ENCODE measurements at places on chromosomes 2 and 18.

GRCh38 chr18:13442451-13442850 is 223.9 kb downstream of the LDLRAD4 start:
- no peak for DNase-seq

GRCh38 chr2:146986161-146986560 is 858.7 kb upstream of the ACVR2A start:
- no peak for DNase-seq

DNA sequence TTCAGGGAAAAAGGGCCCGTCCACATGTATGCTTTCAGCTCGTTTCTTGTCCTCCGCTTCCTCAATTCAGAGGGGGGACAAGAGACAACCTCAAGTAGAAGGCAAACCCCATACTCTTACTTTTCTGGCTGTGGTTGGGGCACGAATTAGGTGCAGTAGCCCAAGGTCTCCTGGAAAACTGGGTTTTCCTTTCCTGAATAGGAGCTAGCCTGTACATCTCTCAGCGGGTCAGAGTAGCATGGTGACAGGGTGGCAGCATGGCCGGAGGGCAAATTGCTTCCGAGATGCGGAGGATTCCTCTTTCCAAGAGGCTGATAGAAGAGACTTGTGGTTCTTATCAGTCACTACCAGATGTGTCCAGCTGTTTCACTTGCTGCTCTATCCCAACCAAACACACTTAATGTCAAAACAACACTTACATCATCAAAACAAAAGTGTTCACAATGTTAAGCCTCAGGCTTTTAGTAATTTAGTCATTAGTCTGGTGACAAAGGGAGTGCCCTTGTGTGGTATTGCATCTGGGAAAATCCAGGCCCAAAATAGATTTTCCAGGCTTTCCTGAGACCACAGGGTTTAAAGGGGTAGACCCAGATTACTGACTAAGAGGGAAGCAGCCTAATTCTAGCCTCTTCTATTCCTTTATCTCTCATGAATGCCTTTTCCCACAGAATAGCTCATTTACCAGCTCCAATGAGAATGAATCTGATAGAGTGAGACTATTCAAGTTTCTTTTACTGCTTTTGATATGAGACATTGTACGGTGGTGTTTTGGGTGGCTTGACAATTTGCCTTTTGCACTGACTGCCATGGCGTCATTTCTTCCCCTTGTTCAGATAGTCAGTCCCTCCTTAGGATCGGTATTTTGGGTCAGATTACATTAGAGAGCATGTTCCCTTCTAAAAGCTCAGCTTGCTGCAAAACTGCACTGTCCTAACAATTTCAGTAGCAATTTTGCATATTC is 162.0 kb downstream of the LTBP1 start:
- no peak for DNase-seq

DNA sequence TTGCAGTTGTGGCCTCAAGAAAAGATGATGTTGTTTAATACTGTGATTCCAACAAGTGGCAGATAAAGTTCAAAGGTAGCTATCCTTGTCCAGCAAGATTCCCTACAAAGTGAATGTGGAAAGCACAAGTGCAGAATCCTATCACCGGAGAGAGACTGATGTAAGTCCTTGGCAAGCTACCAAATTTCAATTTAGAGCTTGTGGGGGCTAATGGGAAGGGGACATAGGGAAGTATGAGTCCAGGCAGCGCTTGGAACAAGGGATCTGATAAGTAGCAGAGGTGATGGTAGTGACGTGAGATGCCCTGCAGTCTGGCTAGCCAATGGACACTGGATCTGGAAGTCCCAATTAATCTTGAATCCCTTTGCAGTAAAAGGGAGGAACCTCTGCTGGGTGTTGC is 165.2 kb upstream of the DTNA start:
- no peak for DNase-seq

DNA sequence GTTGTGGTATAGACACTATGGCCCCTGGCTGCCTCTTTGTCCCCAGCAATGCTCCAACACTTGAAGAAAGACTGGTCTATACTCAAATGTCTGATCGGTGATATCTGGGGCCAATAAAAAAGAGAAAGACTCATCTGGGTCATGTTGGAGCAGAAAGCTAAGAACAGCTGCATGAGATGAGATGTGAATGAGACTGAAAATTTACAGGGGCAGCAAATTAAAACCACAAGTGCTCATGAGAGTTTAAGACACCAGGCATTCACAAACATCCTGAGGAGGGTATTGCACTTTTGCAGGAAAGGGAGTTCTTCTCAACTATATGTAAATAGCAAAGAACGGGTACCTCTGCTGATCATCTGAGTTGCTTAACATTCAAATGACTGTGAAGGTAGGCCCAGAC is 36.3 kb downstream of the MAIP1 start:
- no peak for DNase-seq

DNA sequence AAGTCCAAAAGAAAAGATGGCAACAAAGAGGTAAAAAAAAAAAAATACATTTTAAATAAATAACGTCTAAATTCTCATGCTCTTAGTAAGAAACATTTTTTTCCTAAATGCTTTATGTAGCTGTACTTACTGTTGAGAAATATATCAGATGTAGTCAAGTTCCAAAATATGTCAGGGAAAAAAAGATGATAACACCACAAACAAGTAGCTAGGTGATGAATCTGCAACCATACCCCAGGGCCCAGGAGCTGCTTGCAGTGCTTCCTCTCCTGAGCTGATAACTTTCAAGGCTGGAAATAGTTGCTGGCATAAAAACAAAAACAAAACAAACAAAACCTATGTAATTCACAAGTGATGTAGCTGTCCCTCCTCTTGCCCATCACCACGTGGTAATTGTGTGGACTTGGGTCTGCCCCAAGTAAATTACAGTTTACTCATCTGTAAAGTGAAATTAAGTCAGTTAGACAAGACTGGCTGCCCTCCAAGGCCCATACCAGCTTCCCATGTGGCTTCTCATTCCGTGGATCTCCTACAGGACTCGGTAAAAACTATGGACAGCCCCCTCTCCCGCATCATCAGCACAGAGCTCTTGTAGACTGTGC is 82.6 kb downstream of the SP100 start:
- no peak for DNase-seq

GRCh38 chr2:54053830-54054229 is 61.6 kb upstream of the ACYP2 start:
- no peak for DNase-seq

- DNase-seq, result no peak
Observed at GRCh38 chr2:128726236-128726635, 407.6 kb upstream of the HS6ST1 start.

DNA sequence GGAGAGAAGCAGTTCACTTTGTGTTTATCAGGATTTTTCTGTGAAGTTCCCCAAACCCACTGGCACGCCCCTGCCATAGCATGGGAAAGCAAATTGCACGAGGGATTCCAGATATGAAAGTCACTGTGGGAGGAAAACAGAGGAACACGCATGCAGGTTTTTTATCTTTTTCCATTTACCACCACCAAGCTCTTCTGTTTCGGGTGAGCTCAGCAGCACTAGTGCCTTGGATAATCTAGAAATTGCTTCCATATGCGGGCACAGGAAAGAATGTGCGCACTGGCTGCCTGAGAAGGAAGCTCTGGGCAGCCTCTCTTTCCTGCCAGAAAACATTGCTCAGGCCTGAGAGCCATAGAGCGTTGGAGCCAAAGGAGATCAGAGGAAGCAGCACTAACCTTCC is 65.9 kb upstream of the WIPF1 start:
- no peak for DNase-seq

DNA sequence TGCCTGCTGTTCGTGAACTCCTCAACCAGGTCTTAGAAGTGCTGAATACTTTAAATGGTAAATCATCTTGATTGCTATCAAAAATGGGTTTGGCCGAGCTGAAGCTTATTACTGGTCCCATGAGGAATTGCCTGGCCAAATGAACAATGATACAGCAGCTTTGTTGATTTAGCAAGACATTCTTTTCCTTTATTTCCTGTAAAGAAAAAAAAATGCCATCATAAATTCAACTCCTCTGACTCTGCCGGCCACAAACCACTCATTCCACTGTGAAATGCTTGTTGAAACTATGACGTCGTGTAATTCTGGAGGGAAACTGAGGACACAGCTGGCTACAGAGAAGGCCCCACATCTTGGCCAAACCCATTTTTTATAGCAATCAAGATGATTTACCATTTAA is 74.2 kb upstream of the ID2 start:
- DNase-seq, result no peak

GRCh38 chr2:56465491-56465890 is 281.7 kb downstream of the CCDC85A start:
- DNase-seq, result no peak

DNA sequence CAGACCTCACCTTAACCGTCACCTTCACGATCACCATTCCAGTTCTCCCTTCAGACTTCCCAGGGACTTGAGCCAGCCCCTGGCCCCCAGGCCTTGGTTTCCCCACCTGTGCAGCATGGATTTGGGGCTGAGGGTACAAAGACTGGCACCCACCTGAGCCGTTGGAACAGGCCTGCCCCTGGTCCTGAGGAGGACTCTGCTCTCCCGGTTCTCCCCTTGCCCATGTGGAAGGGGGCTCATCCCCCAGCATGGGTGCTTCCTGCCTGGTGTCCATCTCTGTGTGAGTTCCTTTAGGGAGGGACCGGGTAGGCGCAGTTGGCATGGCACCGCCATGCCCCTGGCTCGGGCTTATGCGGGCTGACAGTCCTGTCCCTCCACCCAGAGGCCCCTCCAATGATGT is 10.9 kb upstream of the GPR35 start:
- DNase-seq, result peak; percentile 2

DNA sequence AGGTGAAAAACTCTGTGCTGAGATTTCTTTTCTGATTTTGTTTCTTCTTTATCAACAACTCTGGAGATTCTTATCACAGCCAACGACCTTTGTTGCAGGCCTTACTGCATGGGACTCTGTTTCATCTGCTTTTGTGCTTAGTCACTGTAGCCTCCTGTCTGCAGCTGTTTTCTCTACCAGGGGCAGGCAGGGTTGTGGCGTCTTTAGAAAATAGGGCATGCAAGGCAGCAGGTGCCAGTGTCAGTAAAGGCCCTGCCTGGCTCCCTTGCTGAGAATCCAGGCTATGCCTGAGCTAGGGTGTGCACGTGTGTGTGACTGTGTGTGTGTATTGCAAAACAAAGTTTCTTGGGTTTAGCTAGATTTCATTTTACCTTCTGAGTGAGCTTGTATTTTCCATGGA is 14.6 kb upstream of the SLC9A2 start:
- DNase-seq, result no peak

DNA sequence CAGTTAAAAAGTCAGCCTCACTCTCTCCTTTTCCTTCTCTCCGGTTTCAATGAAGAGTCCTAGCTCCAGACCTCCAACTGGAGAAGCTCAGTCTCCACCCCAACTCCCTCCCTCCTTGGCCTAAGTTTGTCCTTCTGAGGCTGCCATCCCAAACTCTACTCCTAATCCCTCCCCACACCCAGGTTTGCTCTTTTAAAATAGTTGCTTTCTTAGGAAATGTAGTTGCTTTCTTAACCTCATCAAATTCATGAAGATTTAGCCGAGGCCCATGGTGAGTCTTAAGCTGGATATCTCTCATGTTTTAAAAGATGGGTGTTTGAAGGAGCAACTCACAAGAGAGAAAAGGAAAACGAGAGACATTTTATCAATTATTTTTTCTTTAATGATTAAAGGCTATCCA is 937 bp upstream of the LANCL1 start:
- peak; percentile 56 for DNase-seq
